ENCODE measurements at places on chromosomes 1 and 21. TPM values are rescaled to one million over a fixed set of nuclear protein-coding genes. Genes with fewer than 3 reads are reported as not detected.
A peak's percentile ranks its signal among the peaks of the same experiment; 100 is the strongest.

DNA sequence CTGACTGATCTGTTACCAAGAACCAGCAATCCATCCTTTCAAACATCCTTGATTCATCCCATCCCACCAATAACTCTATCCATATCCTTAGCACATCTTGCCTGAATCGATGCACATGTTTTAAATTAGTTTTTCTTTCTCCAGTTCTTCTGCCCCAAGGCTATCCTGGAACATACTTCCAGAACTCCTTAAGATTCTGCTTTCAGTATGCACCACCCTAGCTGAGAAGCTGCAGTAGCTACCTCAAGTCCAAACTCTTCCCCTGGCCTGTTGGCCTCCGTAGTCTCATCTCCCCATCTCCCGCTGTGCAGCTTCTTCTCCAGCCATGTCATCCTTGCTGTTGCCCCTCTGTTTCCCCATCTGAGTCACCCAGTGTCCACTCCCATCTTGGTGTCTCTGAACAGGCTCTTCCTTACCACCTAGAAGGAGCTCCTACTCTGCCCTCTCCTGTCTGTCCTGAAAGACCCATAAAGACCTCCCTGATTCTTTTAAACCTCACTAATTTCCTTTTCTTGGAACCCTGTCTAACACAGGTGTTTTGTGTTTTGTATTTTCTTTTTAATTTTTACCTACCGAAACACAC is 108.0 kb downstream of the SGIP1 start:
- DNase-seq: no peak
- H3K36me3 ChIP-seq: no peaks in the 10 kb centered on the region
- H3K4me1 ChIP-seq: no peaks in the 10 kb centered on the region
- H3K4me3 ChIP-seq: no peak overlapping the region
- no peak overlapping the region for H3K27ac ChIP-seq

GRCh38 chr1:159132271-159132881 is 39.0 kb upstream of the CADM3 start:
- no peaks in the 10 kb centered on the region for H3K27me3 ChIP-seq
- H3K27ac ChIP-seq: no peak overlapping the region
- no peaks in the 10 kb centered on the region for H3K4me1 ChIP-seq
- peak; percentile 41 for DNase-seq
- H3K4me3 ChIP-seq: no peak overlapping the region

- peaks cover 6% of the 10 kb centered on the region for H3K4me1 ChIP-seq
- H3K4me3 ChIP-seq: no peak overlapping the region
- no peak overlapping the region for H3K27ac ChIP-seq
Observed at GRCh38 chr1:27406362-27406680, 13.9 kb downstream of the GPR3 start.

- no peaks in the 10 kb centered on the region for H3K36me3 ChIP-seq
- H3K27ac ChIP-seq: no peak overlapping the region
- no peak overlapping the region for H3K4me3 ChIP-seq
- no peaks in the 10 kb centered on the region for H3K27me3 ChIP-seq
Observed at GRCh38 chr1:226125831-226126230, 60.7 kb downstream of the ACBD3 start.

DNA sequence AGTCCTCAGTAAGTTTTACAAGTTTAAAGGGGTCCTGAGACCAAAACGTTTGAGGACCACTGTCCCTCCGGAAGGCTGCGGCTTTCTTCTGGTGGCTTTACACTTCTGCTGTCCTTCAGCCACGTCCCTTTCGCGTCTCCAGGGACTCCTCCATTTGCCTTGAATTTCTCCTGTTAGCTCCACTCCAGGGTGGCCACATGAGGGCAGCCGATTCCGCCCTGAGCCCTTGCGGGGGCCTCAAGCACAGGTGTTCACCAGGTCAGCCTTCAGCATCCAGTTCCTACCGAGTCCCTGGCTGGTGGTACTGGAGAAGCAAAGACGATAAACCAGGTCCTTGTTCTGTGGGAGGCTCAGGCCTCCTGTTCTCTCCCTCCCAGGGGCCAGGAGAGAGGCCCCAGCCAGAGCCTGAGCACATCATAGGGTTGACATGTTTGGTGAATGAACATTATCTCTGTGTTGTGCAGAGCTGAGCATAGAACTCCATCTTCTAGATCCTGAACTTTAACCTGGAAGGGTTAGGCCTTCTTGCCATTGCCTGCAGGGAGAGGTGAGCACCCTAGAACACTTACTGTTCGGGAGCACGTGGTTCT is 27.4 kb upstream of the COQ8A start:
- no peaks in the 10 kb centered on the region for H3K36me3 ChIP-seq
- H3K4me3 ChIP-seq: no peak overlapping the region
- no peak overlapping the region for H3K27ac ChIP-seq
- DNase-seq: peak; percentile 67

DNA sequence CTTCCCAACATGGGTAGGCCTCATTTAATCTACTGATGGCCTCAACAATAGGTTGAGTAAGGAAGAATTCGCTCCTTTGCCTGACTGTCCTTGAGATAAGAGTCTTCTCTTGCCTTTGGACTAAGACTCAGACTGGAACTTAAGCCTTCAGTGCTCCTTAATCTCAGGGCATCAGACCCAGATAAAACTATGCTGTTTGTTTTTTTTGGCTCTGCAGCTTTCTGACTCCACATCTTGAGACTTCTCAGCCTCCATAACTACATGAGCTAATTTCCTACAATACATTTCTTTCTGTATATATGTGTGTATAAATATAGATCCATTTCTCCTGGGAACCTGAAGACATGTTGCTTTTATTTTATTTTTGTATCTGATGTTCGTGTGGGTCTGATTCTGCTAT is 1470.7 kb upstream of the PRMT6 start:
- no peak overlapping the region for H3K27ac ChIP-seq
- no peak overlapping the region for H3K4me3 ChIP-seq
- H3K4me1 ChIP-seq: no peaks in the 10 kb centered on the region
- no peak for DNase-seq

GRCh38 chr21:35037384-35037765 is 11.7 kb downstream of the RUNX1 start:
- no peak for DNase-seq
- no peaks in the 10 kb centered on the region for H3K4me1 ChIP-seq
- H3K27ac ChIP-seq: no peak overlapping the region
- H3K4me3 ChIP-seq: no peak overlapping the region
- H3K27me3 ChIP-seq: no peaks in the 10 kb centered on the region
- no peaks in the 10 kb centered on the region for H3K36me3 ChIP-seq

Gene BTG2
- total RNA-seq: 379 TPM

Gene RNU1-1
- 4,661 TPM for total RNA-seq

Gene ESRRG
- total RNA-seq: 3.2 TPM

Data from ovary (tissue), 10 donors.